Activated CD4-positive, alpha-beta T cell treated with anti-CD3 and anti-CD28 coated beads for 4 hours (primary cell): ENCODE measurements at places on chromosomes 16 and 17.
A peak's percentile ranks its signal among the peaks of the same experiment; 100 is the strongest.

DNA sequence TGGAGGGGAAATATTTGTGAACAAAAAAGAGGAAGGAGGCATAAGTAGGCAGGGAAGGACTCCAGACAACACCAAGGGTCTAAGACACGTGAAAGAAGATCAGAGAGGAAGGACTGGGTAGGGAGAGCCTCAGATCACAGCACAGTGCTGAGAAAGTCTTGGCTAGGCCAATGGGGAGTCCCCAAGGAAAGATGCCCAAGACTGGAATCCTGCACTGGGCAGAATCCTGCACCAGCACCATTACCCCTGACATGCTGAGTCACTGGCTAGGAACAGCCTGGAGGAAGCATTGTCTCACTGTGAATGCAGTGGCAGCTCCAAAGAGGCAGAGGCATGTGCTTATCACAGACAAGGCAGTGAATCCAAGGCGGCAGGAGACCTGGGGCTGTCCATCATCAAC, 19.2 kb downstream of the CLEC19A start:
- DNase-seq: no peak

- DNase-seq: no peak
These were observed 237 bp downstream of the C1QL1 start for GRCh38 chr17:44967907-44968224.

- DNase-seq: no peak
These were observed 52.6 kb downstream of the PRKCA start for GRCh38 chr17:66354981-66355380.

DNA sequence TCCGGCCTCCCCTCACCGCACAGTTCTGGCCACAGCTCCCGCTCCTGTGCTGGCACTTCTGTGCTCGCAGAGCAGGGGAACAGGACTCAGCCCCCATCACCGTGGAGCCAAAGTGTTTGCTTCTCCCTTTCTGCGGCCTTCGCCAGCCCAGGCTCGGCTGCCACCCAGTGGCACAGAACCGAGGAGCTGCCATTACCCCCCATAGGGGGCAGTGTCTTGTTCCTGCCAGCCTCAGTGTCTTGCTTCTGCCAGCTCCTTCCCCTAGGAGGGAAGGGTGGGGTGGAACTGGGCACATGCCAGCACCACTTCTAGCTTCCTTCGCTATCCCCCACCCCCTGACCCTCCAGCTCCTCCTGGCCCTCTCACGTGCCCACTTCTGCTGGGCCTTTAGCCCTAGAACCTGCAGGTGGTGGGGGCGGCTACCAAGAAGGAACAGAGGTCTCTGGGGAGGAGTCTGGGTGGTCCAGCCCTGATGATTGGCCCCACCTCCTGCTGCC, 645 bp upstream of the ELMO3 start:
- DNase-seq: no peak

DNA sequence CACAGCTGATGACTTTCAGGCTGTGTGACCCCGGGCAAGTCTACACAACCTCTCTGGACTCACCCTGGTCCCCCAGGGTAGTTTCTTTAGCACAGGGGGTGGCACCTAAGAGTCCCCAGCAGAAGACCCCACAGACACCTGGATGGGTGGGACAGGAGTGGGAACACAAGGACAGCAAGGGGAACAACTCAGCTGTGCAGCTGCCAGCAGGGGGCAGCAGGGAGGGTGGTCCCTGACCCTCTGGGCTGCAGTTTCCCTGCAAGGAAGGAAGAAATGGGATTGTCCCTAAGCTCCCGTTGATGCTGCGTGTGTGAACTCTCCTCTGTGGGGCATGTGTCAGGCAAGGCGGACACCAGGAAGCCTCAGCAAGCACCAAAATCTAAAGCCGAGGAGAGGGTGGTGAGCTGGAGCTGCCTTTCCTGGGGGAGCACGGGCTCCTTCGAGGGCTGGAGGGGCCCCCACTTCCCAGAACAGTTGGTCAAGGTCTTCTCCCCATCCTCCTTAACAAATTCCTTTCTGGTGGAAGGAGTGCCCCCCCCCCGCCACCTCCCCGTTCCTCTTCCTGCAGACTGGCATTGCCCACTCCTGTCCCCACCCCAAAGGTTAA, 24.1 kb upstream of the CDH5 start:
- DNase-seq: no peak

GRCh38 chr16:89233678-89234490, 16.4 kb downstream of the ZNF778 start:
- no peak for DNase-seq

GRCh38 chr17:57256708-57257112, 387 bp downstream of the MSI2 start:
- peak; percentile 51 for DNase-seq

GRCh38 chr17:40542558-40543411, 22.5 kb downstream of the CCR7 start:
- no peak for DNase-seq

DNA sequence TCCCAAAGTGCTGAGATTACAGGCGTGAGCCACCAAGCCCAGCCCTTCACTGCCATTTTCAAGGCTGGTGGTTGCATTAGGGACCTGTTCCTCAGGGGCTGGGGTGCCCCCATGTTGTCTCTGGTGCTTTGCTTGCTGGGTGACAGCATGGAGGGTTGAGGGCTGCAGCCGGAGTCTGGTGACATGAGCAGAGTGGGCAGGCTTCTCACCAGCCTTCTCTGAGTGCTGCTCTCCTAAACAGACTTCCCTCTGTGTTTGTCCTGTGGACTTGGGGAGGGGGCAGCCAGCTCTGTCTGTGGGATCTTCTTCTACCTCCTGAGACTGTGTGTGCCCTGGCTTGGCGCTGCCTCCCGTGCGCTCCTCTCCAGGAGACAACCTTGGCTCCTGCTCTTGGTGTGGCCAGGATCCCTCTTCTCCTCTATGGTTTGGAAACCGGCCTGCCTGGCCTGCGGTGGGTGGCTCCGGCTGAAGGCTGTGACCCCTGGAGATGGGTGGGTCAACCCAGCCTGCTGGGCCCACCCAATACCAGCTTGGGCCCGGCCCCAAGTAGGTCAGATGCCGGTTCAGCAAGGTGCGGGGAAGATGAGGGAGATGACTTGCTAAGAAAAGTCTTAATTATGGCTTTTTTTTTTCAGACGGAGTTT, 72.1 kb downstream of the PDPK1 start:
- DNase-seq: no peak
